Germinal center (tissue), 1 donor: ENCODE measurements at places on chromosomes 7 and 10.

DNA sequence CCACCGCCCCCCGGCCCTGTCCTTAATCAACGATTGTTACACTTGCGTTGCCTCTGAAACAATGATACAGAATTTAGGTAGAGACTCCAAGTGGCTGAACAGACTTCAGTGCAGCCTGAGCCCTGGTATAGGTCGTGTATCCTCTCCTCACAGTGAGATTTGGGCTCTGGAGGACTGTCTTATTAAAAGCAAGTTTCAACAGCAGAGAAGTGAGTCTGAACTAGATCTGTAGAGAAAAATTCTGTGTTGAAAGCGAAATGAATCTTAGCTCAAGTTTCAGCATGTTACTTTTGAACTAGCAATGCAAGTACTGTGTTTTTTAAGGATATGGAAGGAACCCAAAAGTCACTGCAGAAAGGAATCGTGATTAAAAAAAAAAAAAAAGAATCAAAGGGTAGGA, 103.1 kb downstream of the HOXA1 start:
- no peak for DNase-seq

- DNase-seq = no peak
These were observed 13.1 kb upstream of the LIPF start for GRCh38 chr10:88651101-88651551.

- no peak for DNase-seq
These were observed 115.0 kb downstream of the EGFR start for GRCh38 chr7:55133630-55134358.

DNA sequence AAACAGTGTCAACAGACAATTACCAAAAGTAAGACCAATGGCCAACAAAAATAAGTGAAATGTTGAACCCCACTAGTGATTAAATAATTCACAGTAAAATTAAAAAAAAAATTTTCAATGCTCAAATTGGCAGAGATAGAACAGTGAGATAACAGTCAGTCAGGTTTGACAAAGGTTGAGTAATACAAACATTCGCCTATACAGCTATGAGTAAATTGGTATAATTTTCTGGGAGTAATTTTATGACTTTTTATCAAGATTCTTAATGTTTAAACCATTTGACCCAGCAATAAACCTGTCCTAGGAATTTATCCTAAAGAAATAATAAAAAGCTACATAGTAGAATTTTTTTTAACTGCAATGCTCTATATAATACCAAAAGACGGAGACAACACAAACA, 64.9 kb upstream of the SHH start:
- DNase-seq = no peak

DNA sequence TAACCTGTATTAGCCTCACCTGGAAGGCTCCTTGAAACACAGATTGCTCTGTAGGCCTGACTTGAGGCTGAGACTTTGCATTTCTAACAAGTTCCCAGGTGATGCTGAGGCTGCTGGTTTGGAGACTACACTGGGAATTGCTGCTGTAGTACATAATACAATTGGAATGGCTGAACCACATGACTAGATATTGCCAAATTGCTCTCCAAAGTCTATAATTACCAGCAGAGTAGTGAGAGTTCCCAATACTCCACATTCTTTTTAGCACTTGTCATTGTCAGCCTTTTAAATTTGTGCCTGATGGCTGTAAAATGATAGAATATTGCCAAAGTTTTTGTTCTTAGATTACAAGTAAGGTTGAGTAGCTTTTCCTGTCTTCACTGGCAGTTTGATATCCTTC, 39.9 kb downstream of the PLEKHA8 start:
- no peak for DNase-seq

DNA sequence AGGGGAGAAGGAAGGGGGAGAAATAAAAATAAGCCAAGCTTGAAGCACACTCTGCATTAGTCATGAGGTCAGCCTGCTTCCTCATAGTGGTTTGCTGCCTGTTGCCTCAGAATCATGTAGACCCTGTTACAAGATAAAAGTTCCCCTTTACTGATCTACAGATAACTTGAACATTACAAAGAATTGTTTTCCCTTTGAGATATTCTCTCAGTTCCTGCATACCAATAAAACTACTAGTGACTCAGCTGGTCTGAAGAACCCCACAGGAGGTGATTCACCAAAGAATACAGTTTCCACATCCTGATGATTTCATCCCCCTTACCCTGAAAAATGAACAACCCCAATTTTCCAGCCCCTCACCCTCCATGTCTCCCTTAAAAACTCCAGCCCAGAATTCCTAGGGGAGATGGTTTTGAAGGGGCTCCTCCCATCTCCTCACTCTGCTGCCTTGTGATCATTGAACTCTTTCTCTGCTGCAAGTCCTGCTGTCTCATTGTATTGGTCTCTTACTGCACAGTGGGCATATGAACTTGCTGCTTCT, 31.5 kb upstream of the NRP1 start:
- DNase-seq = no peak

GRCh38 chr10:13839430-13839990, 252.7 kb downstream of the PRPF18 start:
- no peak for DNase-seq

DNA sequence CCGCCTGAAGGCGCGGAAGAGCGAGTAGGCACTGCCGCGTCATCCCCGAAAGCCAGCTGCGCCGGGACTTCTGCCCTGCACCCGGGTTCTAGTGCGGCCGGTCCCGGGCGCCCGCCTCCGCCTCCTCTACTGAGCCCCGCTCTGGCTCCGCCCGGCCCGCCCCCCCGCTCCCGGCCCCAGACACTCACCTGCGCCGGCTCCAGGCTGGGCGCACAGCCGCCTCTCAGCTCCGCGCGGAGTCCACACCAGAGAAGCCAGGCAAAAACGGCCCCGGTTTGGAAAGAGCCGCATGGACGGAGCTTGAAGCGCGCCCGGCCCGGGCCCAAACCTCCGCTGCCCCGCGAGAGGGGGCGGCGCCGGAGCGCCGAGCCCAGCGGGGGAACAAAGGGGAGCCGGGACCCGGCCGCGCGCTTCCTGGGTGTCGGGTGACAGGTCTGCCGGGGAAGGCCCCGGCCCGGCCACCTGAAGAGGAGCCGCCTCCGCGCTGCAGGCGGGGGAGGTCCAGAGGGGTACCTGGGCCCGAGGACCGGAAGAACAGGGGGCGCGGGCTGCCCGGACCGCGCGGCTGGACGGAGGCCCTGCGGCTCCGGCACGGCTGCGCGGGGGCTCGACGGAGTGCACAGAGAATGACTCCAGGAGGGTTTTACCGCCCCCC, 168.2 kb downstream of the NRF1 start:
- peak; percentile 74 for DNase-seq

DNA sequence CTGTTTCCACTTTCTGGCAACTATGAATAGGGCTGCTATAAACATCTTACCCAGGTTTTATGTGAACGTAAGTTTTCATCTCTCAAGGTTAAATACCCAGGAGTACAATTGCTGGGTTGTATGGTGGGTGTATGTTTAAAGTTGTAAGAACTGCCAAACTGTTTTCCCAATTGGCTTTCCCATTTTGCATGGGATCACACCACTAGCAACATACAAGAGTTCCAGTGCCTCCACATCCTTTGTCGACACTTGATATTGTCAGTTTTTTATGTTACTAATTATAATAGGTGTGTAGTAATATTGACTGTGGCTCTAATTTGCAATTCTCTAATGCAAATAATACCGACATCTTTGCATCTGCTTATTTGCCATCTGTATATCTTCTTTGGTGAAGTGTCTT, 82.9 kb downstream of the SFMBT2 start:
- no peak for DNase-seq

DNA sequence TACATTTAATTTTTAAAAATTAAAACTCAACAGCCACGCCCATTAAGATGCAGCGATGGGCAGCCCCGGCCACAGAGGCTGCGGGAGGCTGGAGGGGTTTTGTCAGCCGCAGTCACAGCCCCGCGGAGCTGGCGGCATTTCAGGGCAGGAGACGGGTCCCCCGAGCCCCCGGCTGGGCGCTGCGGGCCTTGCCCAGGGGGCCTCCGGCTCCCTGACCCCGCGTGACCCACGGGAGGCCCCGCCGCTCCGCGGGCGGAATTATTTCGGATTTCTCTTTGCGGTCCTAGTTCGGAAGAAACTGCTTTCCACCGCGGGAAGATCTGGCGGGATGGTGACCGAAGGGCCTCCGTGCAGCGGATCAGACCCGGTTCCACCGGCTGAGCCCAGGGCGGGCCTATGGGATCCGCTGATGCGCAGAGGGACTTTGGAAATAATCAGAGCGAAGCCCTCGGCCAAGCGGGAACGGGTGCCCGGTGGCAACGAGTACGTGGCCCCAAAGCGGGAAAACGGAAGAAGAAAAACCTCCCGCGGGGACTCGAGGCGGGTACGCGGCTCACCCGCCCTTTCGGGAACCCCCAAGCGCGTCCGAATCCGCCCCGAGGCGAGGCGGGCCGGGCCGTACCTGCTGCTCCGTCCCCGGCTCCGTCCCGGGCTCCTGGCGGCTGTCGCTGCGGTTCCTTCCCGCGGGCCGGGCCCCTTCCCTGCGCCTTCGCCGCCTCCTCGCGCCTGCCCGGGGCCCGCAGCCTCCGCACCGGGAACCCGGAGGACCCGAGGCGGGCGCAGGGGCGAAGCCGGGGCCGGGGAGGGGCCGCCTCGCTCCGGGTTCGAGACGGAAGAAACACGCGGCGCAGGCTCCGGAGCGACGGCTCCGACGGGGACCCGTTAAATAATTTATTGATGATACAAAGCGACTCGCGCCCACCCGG, 1.7 kb downstream of the NKX6-2 start:
- DNase-seq = no peak

DNA sequence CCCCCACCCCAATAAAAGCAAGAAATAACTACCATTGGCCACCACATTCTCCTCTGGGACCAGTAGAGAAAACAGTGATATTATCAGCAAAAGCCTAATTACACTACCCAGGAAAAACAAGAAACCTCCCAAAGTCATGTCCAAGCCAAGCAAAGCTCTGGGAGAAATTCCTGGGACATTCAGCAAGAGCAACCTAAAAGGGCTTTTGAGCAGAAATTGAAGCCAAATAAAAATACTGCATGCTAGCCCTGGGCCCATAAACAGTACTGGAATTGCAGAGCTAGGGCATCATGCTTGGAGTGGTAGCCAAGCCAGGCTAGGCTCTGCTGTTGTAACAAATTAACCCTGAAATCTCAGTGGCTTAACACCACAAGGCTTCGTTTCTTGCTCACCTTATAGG, 347.9 kb downstream of the LRMDA start:
- DNase-seq = no peak
